ENCODE measurements at places on chromosomes 5 and 9. TPM values are rescaled to one million over a fixed set of nuclear protein-coding genes. Genes with fewer than 3 reads are reported as not detected.

DNA sequence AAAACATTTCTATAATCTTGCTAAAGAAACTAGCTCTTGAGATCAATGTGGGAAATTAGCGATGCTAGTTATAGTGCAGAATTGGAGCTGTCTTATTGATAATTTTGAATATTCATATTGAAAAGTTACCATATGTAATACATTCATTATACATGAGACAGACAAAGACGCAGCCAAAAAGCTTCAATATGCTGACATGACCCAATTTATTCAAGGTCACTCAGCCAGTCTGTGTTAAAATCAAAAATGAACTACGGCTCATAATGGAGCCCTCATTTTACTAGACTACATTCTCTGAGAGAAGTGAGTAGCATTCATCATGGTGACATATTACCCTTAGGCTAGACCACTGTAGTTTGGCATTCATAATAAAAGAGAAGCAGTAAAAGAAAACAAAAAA lies 107.3 kb upstream of the GABRG2 start:
- DNase-seq, result no peak

Gene S100Z
- 0.36 TPM for total RNA-seq

Gene ENG
- total RNA-seq, result 285 TPM

GRCh38 chr9:86324901-86325300 lies 29.3 kb downstream of the TUT7 start:
- no peak for DNase-seq

DNA sequence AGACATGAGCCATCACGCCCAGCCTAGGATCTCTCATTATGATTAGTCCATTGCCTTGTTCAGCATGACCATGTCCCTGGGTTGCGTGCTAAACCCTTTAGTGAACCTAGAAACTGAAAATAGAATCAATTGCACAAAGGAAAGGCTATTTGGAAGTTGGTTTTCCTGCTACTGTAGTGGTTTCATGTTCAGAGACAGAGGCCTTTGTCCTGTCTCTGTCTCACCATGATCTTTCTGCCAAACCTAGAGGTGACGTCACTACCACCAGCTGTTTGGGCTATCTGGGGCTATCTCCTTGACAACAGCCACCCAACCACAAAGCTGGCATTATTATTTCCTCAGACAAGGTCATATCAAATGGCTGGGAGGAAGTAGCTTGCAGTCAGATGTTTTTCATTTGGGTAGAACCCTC lies 4.0 kb upstream of the CDK5RAP2 start:
- no peak for DNase-seq

GRCh38 chr9:8812888-8813287 lies 1013.3 kb upstream of the DMAC1 start:
- DNase-seq, result no peak

DNA sequence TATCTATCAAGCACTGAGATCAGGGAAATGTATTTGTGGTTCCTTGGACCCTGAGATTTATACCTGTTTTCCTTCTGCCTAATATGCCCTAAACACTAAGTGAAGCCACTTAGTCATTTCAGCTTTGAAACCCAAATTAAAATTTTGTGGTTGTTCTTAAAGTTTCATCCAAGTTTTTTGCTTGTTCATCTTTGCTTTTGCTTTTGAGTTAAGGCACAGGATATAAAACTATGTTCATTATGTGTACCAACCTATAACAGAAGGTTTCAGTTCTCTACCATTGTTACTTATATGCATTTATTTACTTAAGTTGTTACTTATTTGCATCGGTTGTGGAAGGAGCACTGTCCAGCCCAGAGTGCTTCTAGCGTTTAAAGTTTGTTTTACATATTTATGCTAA lies 382.3 kb downstream of the PTPRD start:
- DNase-seq, result no peak

Gene PDGFRB
- total RNA-seq, result 215 TPM

GRCh38 chr9:37936965-37937364 lies 33.0 kb upstream of the SLC25A51 start:
- DNase-seq, result no peak

Gene ZFP37
- 6.5 TPM for total RNA-seq

DNA sequence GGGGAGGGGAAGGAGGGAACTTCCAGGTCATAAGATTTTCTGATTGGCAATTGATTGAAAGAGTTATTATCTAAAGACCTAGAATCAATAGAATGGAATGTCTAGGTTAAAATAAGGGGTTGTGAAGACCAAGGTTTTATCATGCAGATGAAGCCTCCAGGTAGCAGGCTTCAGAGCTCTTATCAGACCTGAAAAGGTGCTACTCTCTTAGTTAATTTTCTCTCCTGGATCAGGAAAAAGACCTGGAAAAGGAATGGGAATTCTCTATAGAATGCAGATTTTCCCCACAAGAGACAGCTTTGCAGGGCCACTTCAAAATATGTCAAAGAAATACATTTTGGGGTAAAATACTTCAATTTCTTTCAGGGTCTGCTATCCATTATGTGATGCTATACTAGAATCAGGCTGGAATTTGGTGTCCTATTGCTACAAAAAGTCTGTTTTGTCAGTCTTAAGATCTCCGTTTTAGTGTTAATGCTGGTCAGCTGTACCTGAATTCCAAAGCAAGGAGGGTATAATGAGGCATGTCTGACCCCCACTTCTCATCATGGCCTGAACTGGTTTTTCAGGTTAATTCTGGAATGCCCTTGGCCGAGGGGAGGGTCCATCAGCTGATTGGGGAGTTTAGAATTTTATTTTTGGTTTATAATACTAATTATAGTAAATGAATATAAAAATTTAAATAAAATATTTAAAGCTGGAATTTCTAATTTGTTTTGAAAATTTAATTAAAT lies 16.6 kb upstream of the STOM start:
- no peak for DNase-seq

- no peak for DNase-seq
Observed at GRCh38 chr5:60382716-60383115, 317.2 kb downstream of the DEPDC1B start.

DNA sequence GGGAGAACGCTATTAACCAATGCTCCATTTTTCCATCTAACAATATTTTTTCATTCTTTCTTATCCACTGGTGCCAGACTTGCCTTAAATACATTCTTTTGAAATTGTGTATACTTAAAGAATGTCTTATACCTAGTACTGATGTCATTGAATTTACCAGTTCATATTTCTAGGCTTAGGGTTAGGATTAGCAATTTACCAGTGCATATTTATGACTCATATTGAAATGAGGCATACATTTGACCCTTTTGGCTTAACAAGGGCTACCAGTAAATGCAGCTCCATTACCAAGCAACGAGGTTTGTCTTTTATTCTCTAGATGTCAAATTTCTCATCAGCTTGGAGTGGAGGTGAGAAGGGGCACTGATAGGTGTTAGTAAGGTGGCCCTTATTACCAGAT lies 89.5 kb downstream of the CDH9 start:
- no peak for DNase-seq

Gene GABRG2
- not detected for total RNA-seq

Gene F2RL2
- total RNA-seq, result 0.89 TPM

DNA sequence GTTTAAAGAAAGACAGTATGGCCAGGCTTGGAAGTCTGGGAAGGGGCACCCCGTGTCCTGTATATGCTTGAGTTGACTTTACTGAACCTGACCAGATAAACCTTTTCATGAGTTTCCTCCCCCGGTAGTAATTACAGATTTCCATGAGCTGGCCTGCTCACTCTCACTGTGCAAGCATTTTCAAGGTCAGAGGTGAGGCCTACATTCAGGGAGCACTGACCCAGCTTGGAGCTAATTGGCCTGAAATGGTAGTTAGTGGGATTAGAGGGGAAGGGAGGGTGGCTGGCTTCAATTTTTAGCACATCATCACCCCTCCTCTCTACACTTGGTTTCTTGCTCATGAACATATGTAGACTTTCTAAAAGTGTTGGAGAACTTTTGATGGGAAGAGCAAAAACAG lies 99.2 kb downstream of the PSAT1 start:
- DNase-seq, result no peak

Gene GPR150
- 0.49 TPM for total RNA-seq

DNA sequence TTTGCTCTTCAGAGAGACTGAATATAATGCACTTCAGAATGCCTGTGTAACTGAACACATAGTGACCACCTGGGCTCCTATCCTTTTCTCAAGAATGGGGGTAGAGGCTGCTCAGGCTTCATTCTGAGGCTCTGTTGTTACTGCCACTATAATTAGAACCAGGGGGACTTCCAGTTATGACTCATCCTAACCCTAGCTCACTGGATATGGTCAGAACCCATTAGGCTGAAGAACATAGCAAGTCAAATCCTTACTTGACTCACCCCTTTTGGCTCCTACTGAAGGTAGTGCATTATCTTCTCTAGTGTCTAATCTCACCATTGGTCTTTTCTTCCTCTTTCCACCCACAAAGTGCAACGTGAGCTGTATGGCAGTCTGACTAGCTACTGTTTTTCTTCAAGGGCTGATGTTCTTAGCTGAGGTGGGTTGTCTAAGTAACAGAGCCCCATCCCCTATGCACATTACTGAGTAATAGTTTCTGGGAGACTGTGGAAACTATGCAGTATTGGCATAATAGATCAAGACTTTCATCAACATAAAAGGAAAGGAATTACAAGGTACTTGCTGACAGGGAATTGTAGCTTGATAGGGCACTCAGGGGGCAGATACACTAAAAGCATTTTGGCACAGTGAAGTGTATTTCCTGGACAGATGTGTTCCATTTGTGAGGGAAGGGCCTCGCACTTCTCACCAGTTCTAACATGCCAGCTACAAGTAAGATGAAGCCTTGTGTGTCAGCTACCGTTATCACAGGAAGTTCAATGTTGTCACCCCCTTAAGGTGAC lies 431.0 kb upstream of the MEF2C start:
- no peak for DNase-seq

Gene C5orf58
- not detected for total RNA-seq
